Hypothalamus (tissue), 51 donors: ENCODE measurements at places on chromosomes 11 and 22.
A peak's percentile ranks its signal among the peaks of the same experiment; 100 is the strongest.

- DNase-seq, result no peak
These were observed 45.3 kb downstream of the PPARA start for GRCh38 chr22:46195487-46196165.

- DNase-seq, result peak; percentile 20
These were observed 77.9 kb downstream of the BTBD10 start for GRCh38 chr11:13384908-13385640.

- no peak for DNase-seq
These were observed 1.5 kb downstream of the ATM start for GRCh38 chr11:108224366-108224765.

- DNase-seq, result no peak
These were observed 17.2 kb downstream of the MYEOV start for GRCh38 chr11:69310934-69311766.

DNA sequence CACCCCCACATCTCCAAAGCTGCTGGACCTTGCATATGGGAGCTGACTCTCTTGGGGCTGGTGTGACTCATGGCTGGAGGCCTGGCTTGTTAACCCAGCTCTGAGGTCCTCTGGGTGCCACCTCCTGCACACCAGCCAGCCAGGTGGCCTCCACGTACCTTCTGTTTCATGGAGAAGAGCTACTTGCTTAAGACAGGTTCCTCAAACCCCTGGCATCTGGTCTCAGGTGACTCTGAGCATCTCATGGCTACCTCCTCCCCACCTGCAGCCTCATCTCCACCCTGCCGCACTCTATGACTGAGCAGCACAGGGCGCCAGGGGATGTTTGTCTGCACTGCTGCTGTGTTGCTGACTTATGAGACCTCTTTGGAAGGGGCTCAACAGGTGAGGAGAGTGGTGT is 55.7 kb downstream of the BCR start:
- DNase-seq, result no peak

DNA sequence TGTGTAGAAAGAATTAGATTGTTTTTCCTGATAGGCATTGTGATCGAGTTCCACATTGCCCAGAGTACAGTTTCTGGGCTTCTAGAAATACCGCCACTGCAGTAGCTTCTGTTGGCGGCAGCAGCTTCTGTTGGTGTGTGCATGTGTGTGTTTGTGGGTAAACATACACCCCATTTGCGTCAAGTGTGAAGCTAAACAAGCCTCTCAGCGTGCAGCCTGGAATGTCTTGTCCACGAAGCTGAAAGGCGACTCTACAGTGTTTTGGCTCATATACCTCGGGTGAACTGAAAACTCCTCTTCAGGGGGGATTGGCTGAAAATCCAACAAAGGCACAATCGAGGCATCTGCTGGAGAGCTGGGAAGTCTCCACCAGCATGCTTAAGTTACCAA is 112.0 kb upstream of the E2F8 start:
- no peak for DNase-seq

GRCh38 chr11:78426845-78427244 is 9.2 kb upstream of the GAB2 start:
- DNase-seq, result no peak
